Mucosa of descending colon (tissue), 3 donors: ENCODE measurements at places on chromosomes 5 and 9. TPM values are rescaled to one million over a fixed set of nuclear protein-coding genes. Genes with fewer than 3 reads are reported as not detected.

Gene BTNL8
- 63.5 TPM for total RNA-seq

Gene STPG3
- not detected for total RNA-seq

Gene SMU1
- total RNA-seq = 15.5 TPM

Gene IER5L
- 8.0 TPM for total RNA-seq

Gene C9
- total RNA-seq = 0.12 TPM

Gene PPP3R2
- total RNA-seq = not detected

Gene CDO1
- not detected for total RNA-seq

Gene CD72
- 3.0 TPM for total RNA-seq
